ENCODE measurements at places on chromosomes 2 and 18.
A peak's percentile ranks its signal among the peaks of the same experiment; 100 is the strongest.

GRCh38 chr18:46574743-46575115 lies 82.3 kb downstream of the LOXHD1 start:
- no peak for DNase-seq

- DNase-seq, result no peak
Observed at GRCh38 chr2:78301166-78301789, 724.2 kb upstream of the REG3G start.

DNA sequence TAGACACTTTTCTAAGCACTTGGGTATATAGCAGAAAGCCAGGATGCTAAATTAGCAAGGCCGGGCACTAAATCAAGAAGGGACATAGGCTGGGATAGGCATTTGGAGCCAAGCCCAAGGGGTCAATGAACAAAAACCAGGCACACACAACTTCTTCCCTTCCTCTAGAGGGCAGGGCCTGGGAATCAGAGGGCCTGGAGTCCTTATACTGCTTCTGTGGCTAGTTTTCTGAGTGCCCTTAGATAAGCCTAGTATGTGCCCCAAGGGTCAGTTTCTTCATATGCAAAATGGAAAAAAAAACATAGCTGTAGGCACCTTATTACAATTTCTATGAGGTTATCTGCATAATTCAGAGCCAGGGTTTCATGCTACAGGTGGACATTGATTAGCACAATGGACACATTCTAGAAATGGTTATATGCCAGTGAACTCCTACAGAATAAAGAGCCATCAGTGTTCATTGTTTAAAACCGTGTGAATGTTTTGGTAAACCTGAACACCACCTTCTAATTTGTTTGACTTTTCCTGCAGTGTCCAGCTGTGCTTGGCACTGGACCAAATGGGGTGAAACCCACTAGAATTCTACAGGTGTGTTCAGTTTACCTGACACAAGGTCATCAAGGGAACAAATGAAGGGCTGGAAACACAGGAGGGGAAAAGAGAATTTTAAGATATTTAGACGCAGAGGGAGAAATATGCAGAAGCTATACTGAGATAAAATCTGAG lies 49.6 kb downstream of the PAX8 start:
- DNase-seq, result no peak

DNA sequence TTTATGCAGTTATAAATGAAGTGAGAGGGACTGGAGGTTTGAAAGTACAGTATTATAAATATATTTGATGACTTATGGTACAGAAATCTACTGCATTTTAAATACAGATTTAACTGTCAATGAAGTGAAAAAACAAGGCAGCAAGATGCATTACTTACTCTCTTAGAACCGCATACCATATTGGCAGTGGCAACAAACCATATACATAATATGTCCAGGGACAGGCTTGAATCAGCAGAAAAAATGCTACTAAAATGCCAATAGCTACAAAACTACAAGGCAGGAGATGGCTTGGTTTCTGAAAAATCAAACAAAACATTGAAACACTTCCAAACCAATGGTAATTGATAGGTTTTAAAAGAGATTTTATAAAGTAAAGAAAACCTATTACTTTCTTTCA lies 77.2 kb downstream of the PIGN start:
- no peak for DNase-seq

DNA sequence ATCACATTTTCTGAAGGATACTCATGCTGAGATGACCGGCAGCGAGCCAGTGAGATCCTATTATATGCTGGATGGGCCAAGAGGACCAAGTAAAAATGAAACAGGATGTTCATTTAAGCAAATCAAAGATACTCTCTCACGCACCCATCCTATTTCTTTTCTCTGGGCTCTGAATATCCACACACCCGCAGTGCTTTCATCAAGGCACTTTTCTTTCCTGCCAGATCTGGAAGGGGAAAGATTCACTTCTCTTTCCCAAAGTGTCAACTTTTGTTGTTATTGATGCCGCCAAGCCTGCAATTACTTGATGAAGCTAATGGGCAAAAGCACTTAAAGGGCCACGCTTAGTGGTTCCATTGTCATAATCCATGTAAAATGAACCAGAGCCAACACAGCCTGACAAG lies 191.9 kb upstream of the CHAC2 start:
- DNase-seq, result no peak

- peak; percentile 66 for DNase-seq
Observed at GRCh38 chr2:30706534-30707303, 100.5 kb downstream of the CAPN13 start.

- no peak for DNase-seq
Observed at GRCh38 chr2:8867363-8867762, 29.9 kb upstream of the KIDINS220 start.

DNA sequence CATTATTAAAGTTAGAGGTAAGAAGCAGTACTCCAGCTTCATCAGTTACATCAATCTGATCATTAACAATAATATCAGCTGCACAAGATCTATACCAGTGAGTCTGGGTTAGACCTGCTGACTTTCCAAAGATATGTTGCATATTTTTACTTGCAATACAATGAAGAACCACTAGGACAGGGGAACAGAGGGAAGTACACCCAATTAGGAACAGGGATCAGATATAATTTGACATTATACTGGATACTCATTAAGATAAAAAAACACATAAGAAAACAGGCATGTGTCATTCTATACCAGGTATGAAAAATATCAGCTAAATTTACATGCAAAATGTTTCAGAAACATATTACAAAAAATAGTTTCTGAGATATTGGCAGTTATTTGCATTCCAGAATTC lies 995.1 kb upstream of the DDX18 start:
- no peak for DNase-seq

GRCh38 chr2:51619961-51620360 lies 588.0 kb upstream of the NRXN1 start:
- no peak for DNase-seq

DNA sequence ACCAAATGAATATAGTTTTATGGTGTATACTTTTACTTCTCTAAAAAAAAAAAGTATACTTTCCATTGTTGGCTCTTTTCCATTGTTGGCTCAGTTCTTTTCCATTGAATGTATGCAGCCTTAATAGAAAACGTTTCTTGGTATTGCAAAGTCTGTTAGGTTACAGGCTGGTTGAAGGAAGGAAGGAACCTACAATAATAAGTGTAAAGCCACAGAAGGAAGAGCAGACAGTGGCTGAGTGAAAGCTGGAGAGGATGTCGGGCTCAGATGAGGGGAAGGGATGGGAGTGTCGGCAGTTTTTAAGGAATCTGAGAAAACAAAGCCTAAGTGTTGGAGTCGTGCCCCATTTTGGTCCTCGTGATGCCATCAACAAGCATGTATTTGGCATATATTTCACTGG lies 6.8 kb downstream of the COPS8 start:
- DNase-seq, result no peak

DNA sequence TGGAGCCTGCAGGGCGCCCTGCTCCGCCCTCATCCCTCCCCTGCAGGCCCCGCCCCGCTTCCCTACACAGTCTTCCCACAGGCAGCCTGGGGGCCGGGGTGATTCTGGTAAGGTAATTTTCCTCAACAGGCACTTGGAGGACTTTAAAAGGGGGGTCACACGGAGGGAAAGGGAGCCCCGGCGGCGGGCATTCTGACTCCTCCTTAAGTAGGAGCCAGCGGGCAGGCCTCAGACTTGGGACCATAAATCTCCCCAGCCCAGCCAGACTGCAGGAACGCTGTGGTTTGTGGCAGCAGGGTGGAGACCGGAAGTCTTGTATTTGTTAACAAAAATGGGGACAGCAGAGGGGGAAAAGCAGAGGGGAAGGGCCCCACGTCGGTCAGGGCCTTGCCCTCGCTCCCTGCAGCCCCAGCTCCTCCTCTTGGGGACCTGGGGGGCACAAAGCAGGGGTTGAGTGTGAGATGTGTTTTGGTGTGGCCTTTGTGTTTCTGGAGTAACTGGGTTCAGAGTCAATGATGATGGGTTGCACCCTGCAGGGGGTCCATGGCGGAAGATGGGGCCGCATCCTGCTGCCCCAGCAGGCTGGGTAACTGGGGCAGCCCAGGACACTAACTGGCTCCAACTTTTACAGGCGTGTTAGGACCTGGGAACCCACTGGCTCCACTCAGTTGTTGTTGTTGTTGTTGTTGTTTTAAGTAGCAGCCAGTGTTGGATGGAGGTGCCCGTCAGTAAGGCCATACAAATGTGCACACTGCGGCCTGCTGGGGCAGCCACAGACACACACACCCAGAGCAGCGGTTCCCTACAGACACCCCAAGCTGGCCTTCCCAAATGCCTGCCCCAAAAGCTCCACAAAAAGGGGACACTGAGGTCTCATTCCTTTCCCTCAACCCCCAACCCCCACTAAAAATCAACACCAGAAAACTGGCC lies 27.7 kb downstream of the SMAD7 start:
- no peak for DNase-seq

GRCh38 chr2:99158599-99158998 lies 3.8 kb downstream of the LIPT1 start:
- no peak for DNase-seq

DNA sequence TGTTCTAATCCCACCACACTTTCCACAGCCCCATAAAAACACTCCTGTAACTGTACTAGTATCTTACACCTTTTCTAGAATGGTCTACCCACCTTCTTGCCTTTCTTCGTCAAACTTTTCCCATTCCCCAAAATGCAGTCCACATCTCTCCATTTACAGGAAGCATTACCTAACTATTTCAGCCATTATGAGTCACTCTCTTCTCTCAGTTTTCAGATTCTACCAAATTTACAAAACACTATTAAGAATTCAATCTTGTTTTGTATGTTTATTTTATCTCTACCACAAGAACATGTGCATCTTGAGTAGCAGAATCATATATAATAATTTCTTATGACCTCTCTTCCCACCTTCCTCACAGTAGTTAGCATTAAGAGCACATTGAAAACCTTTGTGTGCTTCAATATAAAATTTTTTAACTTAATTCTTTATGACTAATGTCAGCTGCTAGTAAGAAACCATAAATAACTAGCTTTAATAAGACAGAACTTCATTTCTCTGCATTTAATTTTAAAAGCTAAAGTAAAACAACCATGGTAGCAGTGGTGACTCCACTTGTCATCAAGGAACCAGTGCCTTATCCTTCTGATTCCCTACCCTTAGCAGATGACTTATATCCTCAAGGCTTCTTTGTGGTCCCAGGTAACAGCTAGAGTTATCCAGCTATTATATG lies 56.6 kb upstream of the MAP2 start:
- no peak for DNase-seq

DNA sequence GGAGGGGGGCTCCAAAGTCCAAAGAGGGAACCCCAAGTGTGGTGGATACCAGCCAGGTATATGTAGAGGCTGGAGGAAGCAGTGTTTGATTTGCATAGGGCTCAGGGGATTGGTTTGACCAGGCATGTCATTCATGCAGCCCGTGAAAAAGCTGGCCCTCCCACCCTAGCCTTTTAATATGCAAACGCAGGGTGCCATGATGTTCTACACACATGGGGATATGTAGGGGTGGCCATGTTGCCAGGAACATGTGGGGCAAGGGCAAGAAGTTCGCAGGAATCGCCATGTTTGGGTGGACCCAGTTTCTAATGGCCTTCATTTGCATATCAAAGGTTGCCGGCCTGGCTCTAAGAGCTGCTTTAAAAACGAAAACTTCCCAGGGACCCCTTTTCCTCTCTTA lies 33.6 kb downstream of the B3GNT7 start:
- no peak for DNase-seq

DNA sequence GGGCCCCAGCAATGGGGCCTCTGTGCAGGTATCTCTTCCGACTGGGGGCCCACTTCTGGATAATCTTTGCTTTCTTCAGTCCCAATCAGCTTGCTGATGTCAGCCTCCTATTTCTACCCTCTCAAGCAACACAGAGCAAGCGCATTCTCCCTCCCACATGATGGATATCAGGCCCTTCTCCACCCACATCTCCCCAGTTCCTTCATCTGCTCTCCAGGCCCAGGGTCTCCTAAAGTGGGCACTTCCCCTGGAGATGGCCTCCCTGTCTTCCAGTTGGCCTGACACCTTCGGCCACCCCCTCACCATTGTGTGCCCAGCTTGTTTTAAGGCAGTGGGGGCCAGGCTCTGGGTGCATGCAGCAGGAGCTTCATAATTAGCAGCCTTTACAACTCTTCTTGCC lies 96.6 kb upstream of the MCFD2 start:
- no peak for DNase-seq

GRCh38 chr2:14072338-14072737 lies 560.2 kb upstream of the LRATD1 start:
- DNase-seq, result no peak

- DNase-seq, result no peak
Observed at GRCh38 chr2:46735108-46735691, 180.4 kb downstream of the MCFD2 start.

DNA sequence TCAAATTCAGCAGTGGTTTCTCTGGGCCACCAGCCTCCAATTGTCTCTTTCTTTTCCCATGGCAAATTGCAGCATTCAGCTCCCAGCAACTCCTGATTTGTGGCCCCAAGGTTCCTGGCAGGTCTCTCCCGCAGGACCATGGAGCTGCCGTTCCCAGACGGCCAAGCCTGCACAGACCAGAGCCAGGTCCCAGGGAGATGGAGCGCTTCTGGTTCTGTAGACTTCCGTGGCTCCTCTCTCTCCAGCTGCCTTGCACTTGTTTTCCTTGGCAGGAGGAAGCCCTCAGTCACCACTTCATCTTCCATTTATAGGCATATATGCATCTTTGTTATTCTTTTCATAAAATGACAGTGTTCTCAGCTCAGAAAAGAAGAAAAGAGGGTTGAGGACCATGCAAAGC lies 21.7 kb downstream of the TNP1 start:
- no peak for DNase-seq

DNA sequence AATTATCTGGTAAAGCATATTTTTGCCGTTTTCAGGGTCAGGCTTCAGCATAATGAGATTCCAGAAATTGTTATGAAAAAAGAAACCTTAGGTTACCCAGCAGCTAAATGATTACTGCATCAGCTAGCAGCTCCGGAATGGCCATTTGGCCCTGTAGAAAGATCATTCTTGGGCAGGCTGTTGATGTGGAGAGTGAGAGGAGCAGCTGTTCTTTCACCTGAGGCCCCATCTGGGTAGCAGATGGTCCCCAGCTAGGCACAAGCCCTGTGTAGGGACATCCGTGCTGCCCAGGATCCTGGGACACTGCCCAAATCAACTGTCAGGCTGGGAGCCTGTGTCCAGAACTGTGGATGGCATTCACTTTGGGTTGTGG lies 61.8 kb downstream of the NEDD4L start:
- no peak for DNase-seq

DNA sequence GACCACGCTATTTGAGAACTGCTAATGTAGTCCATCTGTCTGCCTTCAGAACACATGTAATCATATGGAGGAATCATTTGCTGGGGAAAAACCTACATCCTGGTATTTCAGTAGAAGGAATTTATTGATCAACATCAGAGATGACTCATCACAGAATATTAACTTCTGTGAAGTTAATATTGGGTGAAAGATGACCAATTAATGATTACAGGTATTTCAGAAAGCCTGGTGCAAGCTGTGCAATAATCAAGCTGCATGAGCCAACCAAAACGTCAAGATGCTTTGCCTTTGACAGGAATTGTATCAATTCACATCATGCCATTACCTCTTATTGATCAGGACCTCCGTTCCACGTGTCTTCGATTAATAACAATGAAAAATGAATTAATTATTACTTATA lies 9.4 kb upstream of the SPATS2L start:
- DNase-seq, result no peak

DNA sequence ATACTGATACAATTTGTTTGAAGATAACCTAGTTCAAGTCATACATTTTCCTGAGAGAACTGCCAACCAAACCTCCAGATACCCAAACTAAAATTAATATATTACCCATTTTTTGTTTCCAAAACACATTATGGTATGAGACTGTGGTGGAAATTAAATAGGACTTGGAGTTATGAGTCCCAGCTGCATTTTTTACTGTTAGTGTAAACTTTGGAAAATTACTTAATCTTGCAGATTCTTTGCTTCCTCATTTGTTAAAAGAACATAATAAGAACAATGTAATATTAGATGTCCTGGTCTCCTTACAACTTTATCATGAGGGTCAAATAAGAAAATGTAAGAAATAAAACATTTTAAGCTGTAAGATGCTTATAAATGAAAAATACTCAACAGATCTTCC lies 98.2 kb upstream of the TRIB2 start:
- DNase-seq, result no peak
